ENCODE measurements at places on chromosomes 2 and 18.

DNA sequence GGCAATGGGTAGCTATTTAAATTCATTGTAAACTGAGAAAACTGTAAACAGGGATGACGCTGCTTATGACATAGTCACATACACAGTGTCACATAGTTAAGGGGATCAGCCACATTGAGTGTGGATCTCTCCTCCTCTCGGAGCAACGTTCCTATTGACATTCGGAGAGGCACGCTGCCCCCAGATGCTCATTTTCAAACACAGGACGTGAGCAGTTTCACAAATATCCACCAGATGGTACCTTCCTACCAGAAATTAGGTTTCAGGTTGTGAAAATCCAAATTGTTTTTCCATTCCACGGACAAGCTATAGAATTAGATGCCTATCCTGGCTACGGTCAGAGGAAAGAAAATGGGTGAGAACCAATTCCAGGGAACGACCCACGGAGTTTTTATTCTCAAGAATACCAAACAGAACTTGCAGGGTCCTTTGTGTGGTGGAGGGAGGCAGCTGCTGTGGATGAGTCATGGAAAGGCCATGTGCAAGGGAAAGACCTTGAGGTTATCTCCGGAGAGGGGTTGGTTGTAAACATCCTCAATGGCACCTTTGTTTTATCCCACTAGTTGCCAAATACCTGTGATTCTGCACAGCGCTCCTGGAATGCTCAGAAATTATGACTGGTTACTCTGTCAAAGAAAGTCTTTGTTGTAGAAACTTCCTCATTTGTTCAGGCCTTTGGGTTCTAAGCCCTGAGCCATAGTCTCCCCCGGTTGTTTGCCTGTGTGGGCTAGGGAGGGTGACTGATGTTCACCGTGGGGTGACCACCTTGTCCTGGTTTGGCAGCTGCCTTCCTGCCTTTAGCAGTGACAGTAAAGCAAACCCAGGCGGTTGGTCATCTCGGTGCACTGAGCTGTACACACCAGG lies 88.0 kb downstream of the ACTR3 start:
- peak; percentile 41 for DNase-seq

- DNase-seq = no peak
Measured at GRCh38 chr2:62263076-62263715, 67.3 kb downstream of the B3GNT2 start.

- no peak for DNase-seq
Measured at GRCh38 chr2:132589111-132589830, 80.7 kb downstream of the LYPD1 start.

- no peak for DNase-seq
Measured at GRCh38 chr2:43018179-43019024, 208.0 kb downstream of the ZFP36L2 start.

GRCh38 chr18:79953971-79954651 lies 2.7 kb upstream of the SLC66A2 start:
- DNase-seq = no peak

- no peak for DNase-seq
Measured at GRCh38 chr2:144890828-144891227, 370.9 kb upstream of the ZEB2 start.

DNA sequence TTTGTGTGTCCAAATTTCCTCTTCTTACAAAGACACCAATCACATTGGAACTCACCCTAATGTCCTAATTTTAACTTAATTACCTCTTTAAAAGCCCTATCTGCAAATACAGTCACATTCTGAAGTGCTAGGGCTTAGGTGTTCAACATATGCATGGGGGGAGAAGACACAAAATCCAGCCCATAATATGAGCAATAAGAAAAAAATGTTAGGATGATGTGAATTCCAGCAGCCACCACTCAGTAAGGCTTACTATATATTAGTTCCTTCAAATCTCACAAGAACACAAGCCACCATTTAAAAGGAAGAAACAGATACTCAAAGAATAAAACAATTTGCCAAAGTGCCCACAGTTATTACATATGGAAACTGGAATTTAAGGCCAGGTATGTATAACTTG lies 285.7 kb downstream of the EPHA4 start:
- DNase-seq = no peak

DNA sequence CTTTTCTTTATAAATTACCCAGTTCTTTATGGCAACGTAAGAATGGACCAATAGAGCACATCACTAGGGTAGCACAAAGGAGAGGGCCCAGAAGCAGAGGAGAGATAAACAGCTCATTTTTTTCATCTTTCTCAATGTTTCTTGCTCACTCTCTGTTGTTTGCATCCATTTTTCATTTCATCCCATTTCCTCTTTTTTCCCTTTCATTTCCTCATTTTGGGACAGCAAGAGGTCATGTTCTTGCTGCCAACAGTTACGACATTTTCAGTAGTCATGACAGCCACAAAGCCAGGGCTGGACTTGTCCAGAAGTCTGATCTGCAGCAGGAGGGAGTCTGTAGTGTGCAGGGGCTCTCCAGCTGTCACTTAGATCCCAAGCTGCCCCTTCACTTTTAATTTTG lies 52.7 kb upstream of the CYP1B1 start:
- no peak for DNase-seq

Measured in activated CD8-positive, alpha-beta memory T cell treated with anti-CD3 and anti-CD28 coated beads, Interleukin-2, amount 10 ng/mL, durations not matched to agents 7 days and 5 days (primary cell).